Fibroblast of gingiva (primary cell): ENCODE measurements at places on chromosomes 12 and 14.
A peak's percentile ranks its signal among the peaks of the same experiment; 100 is the strongest.

DNA sequence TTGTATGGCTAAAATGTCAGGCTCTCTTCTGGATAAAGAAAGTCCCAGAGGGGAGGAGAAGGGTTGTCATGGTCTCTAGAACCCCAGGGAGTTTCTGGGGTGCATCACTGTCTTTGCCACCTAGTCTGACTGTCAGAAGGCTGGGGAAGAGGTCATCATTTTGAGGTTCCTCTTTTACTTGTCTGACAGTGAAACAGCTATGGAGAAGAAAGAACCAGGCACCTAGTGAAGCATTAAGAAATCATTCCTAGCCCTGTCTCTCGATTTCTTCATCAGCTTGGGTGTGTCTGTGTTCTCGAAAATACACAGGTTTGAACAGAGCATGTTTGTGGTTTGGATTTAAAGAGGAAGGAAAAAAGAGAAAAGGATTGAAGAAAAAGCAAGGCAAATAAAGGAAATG, 158.7 kb upstream of the LRIG3 start:
- no peak for DNase-seq

- peak; percentile 44 for DNase-seq
Observed at GRCh38 chr14:71400871-71401321, 493.6 kb downstream of the PCNX1 start.

GRCh38 chr14:104211741-104212140, 73.4 kb downstream of the KIF26A start:
- no peak for DNase-seq

- DNase-seq = no peak
Observed at GRCh38 chr12:132566516-132567131, 43.8 kb downstream of the LRCOL1 start.

DNA sequence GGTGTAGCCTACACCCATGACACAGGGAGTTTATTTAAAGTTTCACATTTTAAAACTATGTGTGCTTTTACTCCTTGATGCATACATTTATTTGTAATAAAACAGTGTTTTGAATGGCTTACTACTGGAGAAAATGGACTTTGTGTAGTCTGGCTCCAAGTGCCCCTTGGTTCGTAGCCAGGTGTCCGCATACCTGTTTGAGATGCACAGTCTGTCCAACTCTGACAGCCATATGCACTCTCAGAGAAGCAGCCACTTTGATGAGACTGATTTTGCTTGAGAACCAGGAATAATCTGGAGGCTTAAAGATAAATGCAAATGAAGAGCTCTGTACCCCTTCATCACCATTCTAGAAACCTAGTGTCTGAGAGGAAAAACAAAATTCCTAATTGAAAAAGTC, 24.0 kb downstream of the RTN1 start:
- DNase-seq = no peak

DNA sequence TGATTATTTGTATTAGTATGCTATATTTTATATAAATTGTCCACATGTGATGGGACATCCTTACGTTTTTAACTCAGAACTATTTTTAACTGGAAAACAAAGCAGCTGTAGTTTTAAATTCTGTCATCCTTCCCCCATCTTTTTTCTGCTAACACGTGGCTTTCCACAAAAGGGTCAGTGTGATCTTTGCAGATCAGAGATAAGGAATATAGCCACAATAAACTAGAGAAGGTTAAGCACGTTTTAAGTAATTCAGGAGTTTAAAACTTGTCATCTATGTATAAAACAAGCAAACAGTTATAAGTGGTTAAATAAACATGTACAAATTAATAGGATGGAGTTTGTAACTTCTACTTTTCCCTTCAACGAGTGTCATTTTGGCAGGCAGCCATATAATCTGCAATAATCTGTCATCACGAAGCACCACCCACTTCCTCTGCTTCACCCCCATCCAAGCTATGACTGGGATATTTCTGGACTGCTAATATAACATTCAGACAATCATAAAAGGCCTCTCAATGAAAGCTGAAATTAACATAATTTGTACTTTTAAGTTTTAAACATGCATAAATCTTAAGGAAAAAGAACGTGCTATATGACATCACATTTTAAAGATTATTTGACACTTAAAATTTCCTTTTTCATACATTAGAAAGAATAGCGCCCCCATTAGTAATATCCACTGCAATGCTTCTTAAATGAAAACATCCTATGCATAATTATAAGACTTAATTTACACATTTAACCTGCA, 15.3 kb downstream of the TAOK3 start:
- peak; percentile 54 for DNase-seq

DNA sequence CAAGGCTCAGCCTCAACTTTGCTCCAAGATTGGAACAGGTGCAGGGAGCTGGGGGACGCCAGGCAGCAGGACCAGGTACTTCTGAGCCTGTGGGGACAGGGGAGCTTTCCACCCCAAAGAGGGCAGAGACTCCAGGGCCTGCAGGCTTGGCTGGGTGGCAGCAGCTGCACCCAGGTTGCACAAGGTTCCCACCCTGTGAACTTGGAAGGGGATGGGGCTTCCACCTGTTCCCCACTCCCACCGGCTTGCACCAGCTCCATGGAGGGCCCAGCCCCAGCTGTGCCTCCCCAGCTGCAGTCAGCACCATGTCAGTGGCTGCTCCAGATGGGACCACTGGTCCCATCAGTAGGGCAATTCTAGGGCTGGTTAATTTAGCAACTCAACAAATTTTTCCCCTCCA, 114.0 kb upstream of the CDKN3 start:
- DNase-seq = no peak
